Anterior cingulate cortex (tissue), 58 donors: ENCODE measurements at places on chromosomes 12 and 14.

DNA sequence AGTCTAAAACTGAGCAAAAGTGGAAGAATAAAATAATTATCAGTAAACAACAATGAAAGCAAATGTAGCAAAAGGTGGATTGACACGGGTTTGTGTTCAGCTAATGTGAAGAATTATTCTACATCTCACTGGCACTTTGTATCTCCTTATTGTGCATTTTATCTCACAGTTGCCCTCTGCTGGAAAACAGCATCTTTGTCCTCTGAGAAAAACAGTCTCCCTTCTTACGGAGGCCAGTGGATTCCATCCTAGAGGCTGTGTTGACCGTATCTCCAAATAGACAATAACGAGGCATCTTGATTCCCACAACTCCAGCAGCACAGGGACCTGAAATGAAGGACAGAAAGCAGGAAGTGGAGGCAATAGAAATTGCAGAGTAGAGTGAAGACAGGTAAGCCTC lies 51.3 kb upstream of the PLBD1 start:
- no peak for DNase-seq

- DNase-seq, result no peak
Observed at GRCh38 chr12:120076651-120077050, 39.9 kb downstream of the RAB35 start.

GRCh38 chr14:61406675-61407074 lies 85.3 kb downstream of the PRKCH start:
- DNase-seq, result no peak

DNA sequence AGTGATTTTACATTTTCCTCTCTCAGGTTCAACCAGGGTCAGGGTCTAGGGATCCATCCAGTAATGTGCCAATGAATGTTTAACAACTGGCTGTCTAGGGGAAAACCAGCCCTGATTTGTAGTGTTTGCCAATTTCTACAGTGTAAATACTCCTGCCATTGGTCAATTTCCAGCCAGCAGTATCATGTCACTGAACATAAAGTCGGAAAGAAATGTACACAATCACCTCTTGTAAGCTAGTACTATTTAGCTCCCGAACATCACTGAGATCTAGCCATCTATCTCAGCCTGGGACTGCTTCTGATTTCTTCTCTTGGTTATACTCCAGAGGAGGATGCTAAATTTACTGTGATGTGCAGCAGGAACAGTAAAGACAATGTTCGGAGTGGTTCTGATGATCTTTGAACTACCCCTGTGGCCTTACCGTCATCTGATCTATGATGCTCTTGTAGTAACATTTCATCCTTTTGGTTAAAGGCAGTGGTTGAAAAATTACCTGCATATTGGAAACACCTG lies 36.7 kb upstream of the EGLN3 start:
- DNase-seq, result no peak
